ENCODE measurements at places on chromosomes 2 and 18.
A peak's percentile ranks its signal among the peaks of the same experiment; 100 is the strongest.

- no peak for DNase-seq
Observed at GRCh38 chr2:89823556-89823955, 1132.1 kb downstream of the RPIA start.

- no peak for DNase-seq
Observed at GRCh38 chr2:85763831-85764230, 10.0 kb downstream of the ATOH8 start.

DNA sequence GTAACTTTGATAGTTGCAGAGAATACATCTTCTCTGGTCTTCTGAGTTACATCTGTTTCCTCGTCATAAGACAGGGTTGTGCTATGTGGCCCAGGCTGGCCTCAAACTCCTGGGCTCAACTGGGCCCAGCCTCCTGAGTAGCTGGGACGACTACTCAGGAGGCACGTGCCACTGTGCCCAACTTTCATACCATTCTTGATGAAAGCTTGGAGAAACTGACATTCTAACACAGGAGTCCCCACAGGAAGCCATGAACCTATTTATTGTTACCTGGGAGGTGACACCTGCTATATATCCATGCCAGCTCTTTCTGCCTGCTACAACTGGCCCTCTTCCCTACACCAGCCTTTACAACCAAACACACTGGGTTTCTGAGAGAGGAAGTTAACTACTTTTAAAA is 19.1 kb downstream of the EIF2AK3 start:
- no peak for DNase-seq

DNA sequence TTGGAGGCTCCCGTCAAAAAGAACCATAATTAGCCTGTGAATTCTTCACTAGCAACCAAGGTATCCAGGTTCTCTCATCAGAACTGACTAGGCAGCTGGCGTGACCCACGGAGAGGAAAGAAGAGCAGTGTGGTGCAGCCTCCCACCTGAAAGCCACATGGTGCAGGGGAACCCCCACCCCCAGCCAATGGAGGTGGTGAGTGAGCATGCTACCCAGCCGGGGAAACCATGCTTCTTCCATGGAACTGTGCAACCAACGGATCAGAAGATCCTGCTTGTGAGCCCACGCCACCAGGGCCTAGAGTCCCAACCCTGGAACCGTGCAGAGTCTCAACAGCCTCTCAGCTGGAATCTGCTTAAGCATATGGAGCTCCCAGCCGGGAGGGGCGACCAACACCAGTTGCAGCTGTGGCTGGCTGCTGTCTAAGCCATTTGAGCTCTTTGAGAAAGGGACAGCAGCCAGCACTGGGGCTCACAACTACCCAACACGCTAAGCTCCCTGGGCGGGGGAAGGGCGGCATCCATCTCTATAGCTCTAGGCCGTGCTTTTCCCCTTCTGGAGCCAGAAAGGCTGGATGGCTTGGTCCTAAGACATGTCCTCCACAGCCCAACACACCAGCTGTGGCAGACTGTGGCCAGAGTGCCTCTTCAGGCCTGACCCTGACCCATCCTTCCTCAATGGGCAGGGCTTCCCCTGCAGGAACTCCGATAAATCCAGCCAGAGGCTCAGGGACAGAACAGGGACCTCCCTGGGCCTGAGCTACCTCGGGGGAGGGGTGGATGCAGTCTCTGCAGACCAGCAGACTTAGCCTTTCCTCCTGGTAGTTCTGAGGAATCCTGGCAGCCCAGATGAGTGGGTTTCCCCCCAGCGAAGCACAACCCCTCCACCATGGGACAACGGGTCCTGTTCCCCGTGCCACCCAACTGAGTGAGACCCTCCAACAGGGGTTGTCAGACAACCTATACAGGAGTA is 151.4 kb upstream of the NXPH2 start:
- DNase-seq, result no peak

- DNase-seq, result no peak
Observed at GRCh38 chr2:213288913-213289700, 4.8 kb downstream of the SPAG16 start.

DNA sequence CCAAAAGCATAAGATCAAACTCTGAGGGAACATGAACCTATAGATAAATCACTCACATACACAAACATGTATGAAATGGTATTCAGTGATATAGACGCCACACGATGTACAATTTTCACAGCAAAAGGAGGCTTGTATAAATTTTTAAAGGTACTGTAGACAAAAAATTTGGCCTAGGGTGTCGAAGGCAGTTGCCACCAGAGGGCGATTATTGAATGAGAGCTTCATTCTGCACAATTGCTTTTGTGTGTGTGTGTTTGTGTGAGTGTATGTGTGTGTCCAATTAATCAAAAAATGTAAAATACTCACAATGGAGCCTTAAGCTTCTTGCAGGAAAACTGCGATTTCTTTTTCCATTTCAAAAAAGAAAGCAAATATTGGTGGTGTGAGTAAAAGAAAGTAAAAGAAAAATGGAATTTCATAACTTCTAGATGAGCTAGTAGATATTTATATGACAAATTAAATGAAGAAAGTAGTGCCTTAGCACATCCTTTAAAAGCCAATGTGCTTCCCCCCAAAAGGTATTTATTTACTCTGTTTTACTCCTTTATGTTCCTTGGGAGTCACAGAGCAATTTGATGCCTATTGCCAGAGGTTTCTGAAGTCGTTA is 800.1 kb downstream of the SATB2 start:
- DNase-seq, result peak; percentile 9

- no peak for DNase-seq
Observed at GRCh38 chr2:97355887-97356286, 233.8 kb downstream of the ANKRD36B start.

DNA sequence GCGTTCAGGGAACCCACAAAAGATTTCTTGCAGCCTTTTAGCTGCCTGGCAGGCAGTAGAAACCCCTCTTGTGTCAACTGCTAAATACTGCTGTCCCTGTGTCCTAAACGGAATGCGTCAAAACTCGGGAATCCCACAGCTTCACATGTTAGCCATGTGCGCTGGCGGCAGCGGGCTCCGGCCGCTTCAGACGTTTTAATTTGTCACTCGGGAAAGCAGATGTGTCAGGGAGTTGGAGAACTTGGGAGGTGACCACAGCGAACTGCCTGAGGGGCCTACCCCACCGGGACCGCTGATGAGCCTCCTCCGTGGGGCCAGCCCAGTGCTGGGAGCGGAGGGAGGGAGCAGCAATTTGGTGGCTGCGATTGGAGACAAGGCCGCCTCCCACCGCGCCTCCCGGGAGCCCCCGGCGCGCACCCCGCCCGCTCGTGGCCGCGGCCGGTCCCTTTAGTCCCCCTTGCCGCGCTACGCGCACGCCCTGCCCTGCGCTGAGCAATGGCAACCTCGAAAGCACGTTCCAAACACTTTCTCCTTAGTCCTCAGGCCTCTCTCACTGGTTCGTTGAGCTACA is 146.1 kb upstream of the SATB2 start:
- DNase-seq, result no peak

- DNase-seq, result no peak
Observed at GRCh38 chr2:180739070-180739469, 241.3 kb upstream of the UBE2E3 start.

GRCh38 chr2:197322724-197323720 is 12.4 kb upstream of the ANKRD44 start:
- DNase-seq, result no peak

DNA sequence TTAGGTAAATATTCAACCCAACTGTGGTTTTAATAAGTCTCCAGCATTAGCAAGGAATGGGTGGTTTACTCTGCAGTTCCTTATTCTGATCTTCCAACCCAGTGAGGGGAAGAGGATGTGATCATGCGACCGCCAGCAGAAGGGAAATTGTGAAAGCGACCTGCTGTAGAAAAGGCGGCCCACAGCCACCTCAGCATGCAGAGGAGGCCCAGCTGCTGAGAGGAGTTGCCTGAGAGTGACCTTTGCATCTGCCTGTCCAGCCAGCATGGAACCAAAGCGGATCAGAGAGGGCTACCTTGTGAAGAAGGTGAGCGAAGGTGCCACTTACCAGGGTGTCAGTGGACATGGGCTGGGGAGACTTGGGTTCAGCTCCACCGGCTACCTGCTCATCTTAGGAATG is at the start of gene PLEK:
Gene PLEK (plus strand): TSS at position 196 of the 400 bp plus-strand sequence. CDS start 70 bp downstream, at position 266.
- DNase-seq, result no peak

GRCh38 chr2:197158591-197159550 is 151.7 kb downstream of the ANKRD44 start:
- no peak for DNase-seq

DNA sequence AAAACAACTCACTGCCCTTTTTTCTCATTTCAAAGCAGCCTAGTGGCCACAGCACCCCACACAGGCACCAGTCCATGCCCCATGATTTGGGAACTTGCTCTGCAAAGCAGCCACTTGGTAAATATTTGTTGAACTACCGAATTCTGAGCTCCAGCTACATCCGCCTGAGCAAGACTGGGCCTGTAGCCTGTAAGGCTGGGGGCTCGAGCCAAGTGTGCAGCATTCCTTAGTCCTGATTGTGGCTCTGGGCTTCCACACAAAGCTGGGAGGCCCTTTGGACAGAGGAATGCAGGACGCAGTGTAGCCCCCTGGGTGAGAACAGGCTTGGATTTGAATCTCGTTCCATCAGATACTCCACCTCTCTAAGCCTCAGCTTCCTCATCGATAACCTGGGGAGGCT is 88.4 kb downstream of the ACTR2 start:
- no peak for DNase-seq

- DNase-seq, result no peak
Observed at GRCh38 chr18:73768043-73768442, 379.6 kb downstream of the FBXO15 start.

DNA sequence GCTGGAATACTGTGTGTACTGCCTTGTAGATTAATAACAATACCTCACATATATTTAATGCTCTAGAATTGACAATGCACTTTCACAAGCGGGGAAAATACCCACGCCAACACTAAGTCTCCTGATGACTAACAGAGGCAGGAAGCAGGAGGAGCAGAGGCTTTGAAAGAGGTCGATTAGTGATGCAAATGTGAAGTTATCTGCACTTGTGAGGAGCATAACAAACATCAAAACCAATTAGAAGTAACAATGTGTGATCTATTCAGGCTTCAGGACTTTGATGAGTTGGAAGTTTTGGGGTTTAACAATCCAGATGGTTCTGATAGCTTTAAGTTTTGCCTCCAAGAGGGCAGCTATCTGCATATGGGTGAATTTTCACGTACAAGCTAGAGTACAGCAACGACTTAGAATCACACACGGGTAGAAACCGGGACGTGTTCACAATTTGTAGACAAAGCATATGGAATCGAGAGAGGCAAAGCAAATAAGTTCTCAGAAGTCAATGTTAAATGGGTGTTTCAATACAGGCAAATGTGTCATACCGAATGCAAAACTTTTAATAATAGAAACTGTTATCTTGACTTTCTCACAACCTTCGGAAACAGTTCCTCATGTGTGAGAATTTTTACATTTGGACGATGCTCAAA is 114.5 kb downstream of the METTL8 start:
- peak; percentile 47 for DNase-seq

DNA sequence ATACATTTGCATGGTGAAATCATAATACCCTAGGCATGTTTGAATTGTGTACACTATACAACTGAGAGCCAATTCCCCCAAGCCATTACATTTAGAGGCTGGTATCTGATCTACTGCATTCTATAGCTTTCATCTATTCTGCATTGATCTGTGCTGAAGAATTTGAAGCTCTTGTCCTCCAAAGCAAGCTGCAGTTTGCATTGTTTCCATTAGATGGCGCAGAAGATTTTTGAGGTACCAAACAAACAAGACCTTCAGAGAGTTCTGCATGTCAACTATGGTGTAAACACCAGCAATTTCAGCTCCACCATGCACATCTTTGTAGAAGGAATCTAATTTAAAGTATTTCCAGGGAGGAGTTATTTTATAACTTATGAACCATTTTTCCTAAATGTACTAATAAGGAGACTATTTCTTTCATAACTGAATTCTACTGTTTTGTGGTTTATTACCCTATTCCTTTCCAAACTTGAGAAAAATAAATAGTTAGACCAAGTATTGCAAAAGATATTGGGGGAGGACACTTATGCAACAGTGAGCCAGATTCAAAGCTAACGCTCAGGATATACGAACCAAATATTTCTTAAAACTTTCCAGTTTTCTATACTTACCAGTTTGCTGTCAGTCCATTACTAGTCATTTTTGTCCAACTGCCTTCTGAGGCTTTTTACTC is 761.8 kb upstream of the ACVR2A start:
- DNase-seq, result peak; percentile 66

- DNase-seq, result no peak
Observed at GRCh38 chr18:30106356-30106755, 936.2 kb downstream of the DSC3 start.

- no peak for DNase-seq
Observed at GRCh38 chr2:10289891-10290290, 12.8 kb upstream of the HPCAL1 start.

- no peak for DNase-seq
Observed at GRCh38 chr2:103004426-103004942, 242.7 kb downstream of the TMEM182 start.

- peak; percentile 43 for DNase-seq
Observed at GRCh38 chr2:178450524-178450773, 526 bp downstream of the PRKRA start.

DNA sequence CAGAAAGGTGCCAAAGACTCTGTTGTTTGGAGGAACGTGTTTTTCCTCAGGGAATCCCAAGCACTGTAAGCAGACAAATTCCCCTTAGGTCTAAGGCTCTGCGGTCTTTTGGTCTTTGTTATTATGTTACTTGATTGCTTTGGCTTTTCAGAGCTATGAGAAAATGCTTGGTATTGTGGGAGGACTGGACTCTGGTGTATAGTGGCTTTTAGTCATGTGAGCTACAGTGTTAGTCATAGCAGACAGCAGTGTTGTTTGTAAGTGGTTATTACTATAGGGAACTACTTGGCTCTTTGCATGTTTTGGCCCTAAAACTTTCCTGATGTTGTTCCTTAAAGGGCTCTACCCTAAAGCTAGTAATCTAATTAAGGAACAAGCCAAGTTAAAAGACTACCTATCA is 956.2 kb upstream of the LRATD1 start:
- DNase-seq, result no peak

DNA sequence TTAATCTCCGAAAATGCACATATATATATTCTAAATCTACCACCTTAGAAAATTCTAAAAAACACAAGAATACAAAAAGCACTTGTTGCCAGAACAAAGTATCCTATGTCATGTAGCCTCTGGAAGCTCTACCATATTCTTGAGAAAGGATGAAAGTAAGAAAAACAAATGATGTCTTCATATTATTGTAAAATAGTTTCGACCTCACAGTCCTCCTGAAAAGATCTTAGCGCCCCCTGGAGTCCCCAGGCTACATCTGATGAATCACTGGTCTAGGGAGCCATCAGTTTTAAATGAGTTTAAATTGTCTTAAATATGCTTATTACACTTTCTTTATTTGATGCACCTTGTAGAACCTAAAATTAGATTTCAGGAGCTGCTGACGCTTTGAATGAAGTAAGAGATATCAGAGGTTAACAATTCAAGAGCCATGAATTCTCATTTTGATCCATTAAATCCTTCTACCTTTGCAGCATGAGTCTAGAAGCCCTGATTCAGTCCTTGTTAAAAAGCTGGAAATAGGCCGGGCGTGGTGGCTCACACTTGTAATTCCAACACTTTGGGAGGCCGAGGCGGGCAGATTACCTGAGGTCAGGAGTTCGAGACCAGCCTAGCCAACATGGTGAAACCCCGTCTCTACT is 138.8 kb downstream of the MCFD2 start:
- no peak for DNase-seq

GRCh38 chr2:98937906-98938305 is 1.9 kb upstream of the CRACDL start:
- DNase-seq, result no peak
